COR-L47 (cell line): ENCODE measurements at places on chromosomes 13 and 19.

- no peak for DNase-seq
Measured at GRCh38 chr13:76654263-76654662, 231.9 kb downstream of the KCTD12 start.

GRCh38 chr13:76153239-76153638, 517.1 kb downstream of the LMO7 start:
- no peak for DNase-seq

GRCh38 chr13:86810361-86810760, 860.8 kb upstream of the SLITRK5 start:
- DNase-seq: no peak

DNA sequence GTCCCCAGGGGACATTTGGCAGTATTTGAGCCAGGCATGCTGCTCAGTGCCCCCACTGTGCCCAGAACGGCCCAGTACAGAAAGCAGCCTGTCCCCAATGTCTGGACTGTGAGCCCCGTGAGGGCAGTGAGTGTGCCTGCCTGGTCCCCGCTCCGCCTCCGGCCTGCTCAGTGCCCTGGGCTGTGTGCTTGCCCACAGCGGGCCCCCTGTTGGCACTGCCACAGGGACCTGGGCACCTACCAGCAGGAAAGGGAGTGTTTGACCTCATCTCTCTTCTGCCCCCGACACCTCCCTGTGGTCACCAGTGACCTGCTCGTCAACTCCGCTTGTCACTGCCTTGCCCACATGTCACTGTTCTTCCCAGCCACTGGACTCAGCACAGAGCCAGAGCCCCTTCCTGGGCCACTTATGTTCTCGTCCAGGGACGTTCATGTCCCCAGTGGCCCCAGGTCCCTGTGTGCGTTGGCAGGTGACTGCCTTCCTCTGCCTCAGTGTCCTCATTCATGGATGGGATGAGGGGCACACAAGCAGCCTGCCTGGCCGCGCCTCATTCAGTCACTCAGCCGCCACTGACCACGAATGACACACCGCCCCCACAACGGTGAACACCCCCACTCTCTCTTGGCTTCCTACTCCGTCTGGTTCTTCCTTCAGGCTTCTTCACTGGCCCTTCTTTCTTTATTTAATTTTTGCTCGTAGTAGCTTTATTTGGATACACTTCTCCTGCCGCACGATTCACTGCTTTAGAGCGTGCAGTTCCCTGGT, 2.8 kb downstream of the FZR1 start:
- no peak for DNase-seq

- no peak for DNase-seq
Measured at GRCh38 chr13:33494596-33495204, 209.1 kb upstream of the STARD13 start.

DNA sequence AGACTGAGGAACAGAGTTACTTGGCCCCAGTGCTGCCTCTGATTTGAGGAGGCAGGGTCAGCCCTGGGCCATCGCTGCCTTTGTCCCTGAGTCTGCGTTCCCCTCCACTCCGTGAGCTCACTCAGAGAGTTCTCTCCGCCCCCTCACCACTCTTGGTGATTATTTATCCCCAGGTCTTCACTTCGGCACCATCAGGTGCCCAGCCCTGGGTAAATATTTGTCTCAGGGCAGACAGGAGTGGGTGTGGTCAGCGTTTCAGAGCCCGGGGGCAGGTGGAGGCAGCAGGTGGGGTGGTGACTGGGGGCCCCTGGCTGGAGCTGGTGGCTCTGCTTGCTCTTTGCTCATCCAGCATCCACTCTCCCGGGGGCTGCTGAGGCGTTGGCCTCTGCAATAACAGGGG, 20.6 kb downstream of the PPP1R37 start:
- DNase-seq: peak; percentile 95

- DNase-seq: no peak
Measured at GRCh38 chr19:48755084-48755641, at the start of gene FGF21. FGF21 (plus strand) TSS chr19:48755524; CDS start chr19:48756237, 713 bp downstream.

DNA sequence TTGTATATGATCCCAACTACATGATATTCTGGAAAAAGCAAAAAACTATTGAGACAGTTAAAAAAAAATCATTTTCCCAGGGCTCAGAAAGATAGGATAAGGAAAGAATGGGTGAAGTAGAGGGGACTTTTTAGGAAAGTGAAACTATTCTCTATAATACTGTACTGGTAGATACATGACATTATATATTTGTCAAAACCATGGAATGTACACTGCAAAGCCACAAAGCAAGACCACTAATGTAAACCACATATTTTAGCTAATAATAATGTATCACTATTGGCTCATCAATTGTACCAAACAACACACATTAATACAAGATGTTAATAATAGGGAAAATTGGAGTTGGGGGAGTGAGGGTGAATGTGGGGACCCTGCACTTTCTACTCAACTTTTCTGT, 182.6 kb downstream of the EFNB2 start:
- no peak for DNase-seq

DNA sequence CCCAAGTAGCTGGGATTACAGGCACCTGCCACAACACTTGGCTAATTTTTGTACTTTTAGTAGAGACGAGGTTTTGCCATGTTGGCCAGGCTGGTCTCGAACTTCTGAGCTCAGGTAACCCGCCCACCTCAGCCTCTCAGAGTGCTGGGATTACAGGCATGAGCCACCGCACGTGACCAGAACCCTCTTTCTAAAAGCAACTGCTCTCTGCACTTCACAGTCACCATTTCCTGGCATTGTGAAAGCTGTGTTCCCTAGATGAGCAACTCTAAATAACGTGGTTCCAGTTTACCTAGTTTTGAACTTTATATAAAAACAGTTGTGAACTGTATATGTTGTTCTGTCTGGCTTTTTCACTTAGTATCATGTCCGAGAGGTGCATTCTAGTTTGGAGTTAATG, 152.9 kb downstream of the SIPA1L3 start:
- no peak for DNase-seq

GRCh38 chr19:1605236-1606137, at the start of gene UQCR11:
UQCR11 (minus strand) TSS chr19:1605462; CDS start chr19:1605409, 53 bp downstream.
- DNase-seq: peak; percentile 93

GRCh38 chr19:40598121-40598917, 2.9 kb upstream of the LTBP4 start:
- peak; percentile 62 for DNase-seq

- DNase-seq: no peak
Measured at GRCh38 chr19:38949580-38950367, 19.0 kb downstream of the MRPS12 start.

- DNase-seq: no peak
Measured at GRCh38 chr13:90732049-90732448, 615.4 kb upstream of the MIR17HG start.

DNA sequence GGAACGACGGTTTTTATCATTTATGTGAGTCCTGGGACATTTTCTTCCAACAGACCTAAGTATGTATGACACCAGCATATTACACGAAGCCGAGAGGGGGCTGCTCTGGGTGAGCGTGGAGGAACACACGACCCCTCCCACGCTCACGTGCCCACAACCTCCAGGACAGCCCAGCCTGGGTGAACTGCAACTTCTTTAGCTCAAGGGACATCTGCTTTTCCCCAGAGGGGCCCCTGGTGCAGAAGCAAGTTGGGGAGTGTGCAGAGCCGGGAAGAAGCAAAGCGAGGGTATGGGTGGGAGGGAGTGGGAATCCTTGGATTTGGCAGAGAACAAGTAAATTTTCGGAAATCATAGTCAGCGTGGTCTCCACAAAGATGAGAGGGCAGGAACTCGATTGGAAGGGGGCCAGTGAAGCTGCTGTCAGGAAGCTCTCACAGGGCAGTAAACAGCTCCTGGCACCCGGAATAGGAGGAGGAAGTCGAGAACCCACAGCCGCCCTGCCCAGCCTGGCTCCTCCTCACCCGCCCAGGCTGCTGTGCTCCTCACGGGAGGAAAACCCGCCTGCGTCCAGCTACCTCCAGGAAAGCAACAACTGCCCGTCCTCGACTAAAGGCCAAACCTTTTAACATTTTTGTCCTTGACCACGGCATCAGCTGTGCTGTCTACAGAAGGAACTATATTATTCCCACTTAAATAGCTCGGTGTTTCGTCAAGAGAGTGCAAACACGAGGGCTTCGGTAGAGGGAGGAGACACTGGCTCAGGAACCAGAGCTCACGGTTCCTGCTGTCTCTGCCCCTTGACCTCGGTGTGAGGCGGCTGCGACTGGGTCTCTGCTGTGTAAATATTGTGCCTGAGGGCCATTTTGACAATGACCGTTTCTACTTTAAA, 17.2 kb upstream of the CFAP97D2 start:
- DNase-seq: peak; percentile 37

DNA sequence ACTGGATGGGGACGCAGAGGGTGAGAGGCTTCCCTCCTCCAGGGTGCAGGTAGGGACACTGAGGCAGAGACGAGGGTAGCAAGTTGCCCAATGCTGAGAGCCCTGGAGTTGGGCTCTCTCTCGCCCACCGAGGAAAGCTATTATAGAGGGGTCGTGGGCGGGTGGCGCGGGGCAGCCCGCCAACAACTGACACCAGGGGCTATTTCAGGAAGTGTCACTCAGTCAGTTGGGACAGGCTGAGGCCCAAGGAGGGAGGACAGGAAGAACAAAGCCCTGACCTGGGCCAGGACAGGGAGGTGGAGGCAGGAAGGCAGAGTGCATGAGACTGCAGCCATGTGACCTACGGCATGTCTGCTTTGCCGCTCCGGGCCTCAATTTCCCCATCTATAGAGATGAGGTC, 29.9 kb downstream of the TINCR start:
- no peak for DNase-seq

- no peak for DNase-seq
Measured at GRCh38 chr19:49151267-49152118, 3.7 kb downstream of the HRC start.

DNA sequence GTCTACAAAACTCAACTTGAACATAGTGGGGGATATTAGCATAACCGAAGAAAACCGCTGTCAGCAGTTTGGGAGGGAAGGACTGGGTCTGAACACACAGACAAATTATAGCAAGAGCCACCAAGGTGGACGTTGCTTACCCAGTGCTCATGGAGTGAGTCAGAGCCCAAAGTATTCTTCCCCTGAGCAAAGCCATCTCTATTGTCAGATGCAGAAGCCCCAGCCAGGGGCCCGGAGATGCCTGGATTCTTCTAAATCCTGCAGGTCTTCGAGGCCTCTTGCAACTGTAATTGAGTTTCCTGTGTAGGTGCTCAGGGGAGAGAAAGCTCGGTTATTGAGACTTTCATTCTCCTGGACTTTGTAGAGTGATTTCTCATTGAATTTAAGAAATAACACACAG, 384.5 kb downstream of the IRS2 start:
- DNase-seq: no peak

- DNase-seq: no peak
Measured at GRCh38 chr13:112062571-112063570, 4.1 kb upstream of the SOX1 start.

GRCh38 chr19:50722201-50723013, 757 bp upstream of the CLEC11A start:
- DNase-seq: no peak

GRCh38 chr19:2391118-2391725, 31.2 kb downstream of the TMPRSS9 start:
- DNase-seq: peak; percentile 57

DNA sequence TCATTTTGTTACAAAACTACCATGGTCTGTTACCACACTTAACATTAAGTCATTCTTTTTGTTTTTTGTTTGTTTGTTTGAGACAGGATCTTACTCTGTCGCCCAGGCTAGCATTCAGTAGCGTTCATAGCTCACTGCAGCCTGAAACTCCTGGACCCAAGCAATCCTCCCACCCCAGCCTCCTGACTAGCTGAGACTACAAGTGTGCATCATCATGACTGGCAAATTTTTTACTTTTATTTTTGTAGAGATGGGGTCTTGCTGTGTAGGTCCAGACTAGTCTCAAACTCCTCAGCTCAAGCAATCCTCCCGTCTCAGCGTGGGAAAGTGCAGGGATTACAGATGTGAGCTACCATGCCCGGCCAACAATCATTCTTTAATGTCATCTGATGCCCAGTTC, 3.3 kb downstream of the ALDH16A1 start:
- DNase-seq: no peak

GRCh38 chr19:30317403-30317802, 54.8 kb upstream of the ZNF536 start:
- DNase-seq: no peak

DNA sequence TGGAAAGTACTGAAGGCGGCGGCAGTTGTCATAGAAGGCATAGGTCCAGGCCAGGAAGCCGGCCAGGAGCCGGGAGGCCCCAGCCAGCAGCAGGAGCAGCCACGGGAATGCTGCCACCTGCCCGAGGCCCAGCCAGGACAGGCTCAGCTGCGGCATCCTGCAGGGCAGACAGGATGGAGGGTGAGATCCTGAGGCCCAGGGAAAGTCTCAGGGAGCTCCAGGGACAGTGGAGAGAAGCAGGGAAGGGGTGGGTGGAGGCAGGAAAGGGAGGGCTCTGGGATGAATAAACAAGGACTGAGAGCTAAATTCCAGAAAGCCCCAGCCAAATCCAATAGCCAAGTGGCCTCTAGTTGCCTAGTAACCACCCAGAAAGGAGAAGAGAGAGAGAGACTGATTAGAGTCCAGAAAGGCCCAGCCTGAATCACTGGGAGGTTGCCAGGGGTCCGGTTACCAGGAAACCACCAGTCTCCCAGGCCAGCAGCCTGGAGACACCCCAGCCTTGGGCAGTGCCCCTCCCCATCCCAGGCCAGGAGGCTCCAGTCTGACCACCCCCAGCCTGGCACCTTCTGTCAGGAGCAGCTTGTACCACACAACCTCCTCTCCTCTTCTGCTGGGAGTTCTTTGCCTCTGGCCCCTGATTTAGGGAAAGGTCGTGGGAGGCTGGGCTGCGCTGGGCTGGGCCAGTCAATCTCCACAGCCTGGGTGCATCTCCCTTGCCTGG, 7.5 kb upstream of the OR10H5 start:
- peak; percentile 9 for DNase-seq

GRCh38 chr13:49935171-49936074, 717 bp downstream of the SPRYD7 start:
- peak; percentile 21 for DNase-seq

GRCh38 chr19:35141837-35142605, 1.0 kb upstream of the FXYD7 start:
- no peak for DNase-seq

- no peak for DNase-seq
Measured at GRCh38 chr19:37990362-37990761, 83.4 kb downstream of the SIPA1L3 start.

DNA sequence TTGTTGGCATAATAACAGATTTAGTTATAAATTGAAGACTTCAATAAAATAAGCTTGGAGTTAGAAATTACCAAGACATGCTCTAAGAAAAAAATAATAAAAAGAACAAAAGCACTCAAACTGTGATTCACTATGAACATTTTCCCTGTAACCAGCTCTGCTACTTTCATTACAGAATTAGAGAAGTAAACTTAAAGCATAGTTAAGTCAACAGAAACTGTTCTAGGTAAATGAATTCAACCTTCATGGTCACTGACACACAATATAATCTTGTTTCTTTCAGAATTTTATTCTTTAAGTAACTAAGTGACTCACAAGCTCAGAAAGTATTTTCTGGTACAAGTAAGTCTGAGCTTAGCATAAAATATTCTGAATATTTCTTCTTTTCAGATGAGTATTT, 136.3 kb downstream of the KLF5 start:
- no peak for DNase-seq

- peak; percentile 71 for DNase-seq
Measured at GRCh38 chr19:53553865-53554791, 16.2 kb downstream of the ZNF331 start.

GRCh38 chr13:50812242-50812641, 31.2 kb downstream of the DLEU7 start:
- no peak for DNase-seq

- DNase-seq: no peak
Measured at GRCh38 chr19:23822735-23823134, 64.0 kb upstream of the ZNF681 start.
